Transverse colon (tissue), 4 donors: ENCODE measurements at places on chromosomes 3 and 15. TPM values are rescaled to one million over a fixed set of nuclear protein-coding genes. Genes with fewer than 3 reads are reported as not detected.

DNA sequence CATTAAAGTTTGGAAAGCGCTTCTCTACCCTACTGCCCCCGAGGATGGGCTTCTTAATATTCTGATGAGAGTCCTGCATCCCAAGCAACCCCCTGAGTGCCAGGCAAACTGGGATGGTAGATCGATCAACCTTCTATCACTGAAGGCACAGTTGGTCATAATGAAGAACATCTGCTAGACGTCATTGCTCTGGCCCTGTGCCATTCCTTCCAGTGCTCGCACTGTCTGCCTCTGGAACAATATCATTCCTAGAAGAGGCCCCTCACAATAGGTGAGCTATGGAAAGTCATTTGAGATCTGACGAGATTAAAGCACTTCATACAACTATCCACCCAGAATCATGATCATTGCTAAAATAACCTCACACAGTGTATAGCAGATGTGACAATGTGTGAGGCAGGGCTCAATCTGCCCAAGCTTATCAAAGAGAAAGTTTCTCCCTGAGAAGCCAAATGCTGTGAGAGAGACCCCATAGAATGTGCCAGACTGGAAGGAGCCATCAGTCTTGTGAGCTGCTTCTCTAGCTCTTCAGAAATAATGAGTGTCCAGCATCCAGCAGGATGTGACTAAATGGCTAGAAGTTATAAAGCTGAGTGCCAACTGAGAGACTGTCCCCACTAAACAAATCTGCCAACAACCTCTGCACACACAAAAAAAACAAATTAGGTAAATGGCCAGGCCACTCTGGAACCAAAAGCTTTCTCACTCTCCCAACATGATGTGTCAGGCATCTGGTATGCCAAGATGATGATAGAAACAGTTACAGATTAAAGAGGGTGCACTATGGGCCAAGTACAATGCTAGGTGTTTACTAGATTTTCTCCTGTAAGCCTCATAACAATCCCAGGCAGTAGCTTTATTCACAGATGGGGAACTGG, 165.5 kb downstream of the NECTIN3 start:
- H3K27ac ChIP-seq: no peak overlapping the region
- no peak overlapping the region for H3K4me3 ChIP-seq
- no peaks in the 10 kb centered on the region for H3K36me3 ChIP-seq
- H3K4me1 ChIP-seq: no peaks in the 10 kb centered on the region
- DNase-seq: no peak
- no peaks in the 10 kb centered on the region for H3K27me3 ChIP-seq

DNA sequence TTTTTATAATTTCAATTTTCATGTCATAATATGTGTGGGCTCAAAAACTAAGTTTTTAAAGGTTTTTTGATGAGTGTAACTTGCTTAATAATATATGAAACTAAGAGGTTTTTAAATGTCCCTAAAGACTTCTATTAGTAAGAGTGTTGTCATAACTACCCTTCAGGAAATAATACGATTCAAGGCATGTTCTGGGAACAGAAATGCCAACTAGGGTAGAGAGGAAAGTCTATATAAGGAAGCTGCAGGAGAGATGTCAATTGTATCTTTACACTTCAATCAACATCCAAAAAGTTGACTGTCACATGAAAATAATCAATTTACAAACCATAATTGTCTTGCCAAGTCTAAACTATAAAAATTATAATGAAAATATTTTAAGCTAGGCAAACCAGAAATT, 76.3 kb downstream of the SMARCC1 start:
- DNase-seq: no peak
- H3K27ac ChIP-seq: no peak overlapping the region
- peaks cover 13% of the 10 kb centered on the region for H3K4me1 ChIP-seq
- no peak overlapping the region for H3K4me3 ChIP-seq
- H3K27me3 ChIP-seq: no peaks in the 10 kb centered on the region

SPINK8 gene
- not detected for total RNA-seq

DNA sequence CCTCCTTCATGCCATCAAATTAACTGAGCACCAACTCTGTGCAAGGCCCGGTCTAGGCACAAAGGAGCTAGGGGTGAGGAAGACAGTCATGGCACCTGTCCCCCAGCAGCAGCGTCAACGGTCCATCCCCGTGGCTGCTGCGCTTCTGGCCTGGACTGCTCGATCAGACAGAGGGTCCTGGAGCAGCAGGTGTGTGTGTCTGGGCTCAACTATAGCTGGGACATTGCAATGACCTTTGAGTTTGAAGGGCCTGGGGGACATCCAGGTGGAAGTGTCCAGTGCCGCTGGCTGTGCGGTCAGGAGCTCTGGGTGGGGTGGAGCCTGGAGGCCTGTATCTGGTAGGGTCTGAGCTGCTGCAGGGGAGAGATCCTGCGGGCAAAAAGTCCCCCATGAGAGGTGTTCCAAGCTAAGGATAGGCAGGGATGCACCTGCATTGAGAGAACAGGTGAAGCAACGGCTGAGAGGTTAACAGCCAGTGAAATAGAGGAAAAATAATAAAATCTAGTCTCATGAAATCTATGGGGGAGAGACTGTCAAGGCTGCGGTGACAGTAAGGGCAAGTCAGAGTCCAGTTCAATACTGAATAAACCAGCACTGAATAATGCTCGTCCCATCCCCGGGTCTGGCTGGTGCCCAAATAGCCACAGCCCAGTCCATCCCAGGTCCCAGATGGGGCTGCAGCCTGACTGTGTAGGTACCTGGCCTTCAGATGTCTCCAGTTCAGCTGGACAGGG, 25.4 kb upstream of the SLC41A3 start:
- no peak overlapping the region for H3K27ac ChIP-seq
- no peak overlapping the region for H3K4me3 ChIP-seq
- no peaks in the 10 kb centered on the region for H3K27me3 ChIP-seq
- no peak for DNase-seq
- H3K36me3 ChIP-seq: no peaks in the 10 kb centered on the region

PDIA5 gene
- 17.3 TPM for total RNA-seq

HTR3E gene
- 1.8 TPM for total RNA-seq

- H3K4me3 ChIP-seq: no peak overlapping the region
- H3K4me1 ChIP-seq: no peaks in the 10 kb centered on the region
- no peaks in the 10 kb centered on the region for H3K27me3 ChIP-seq
- no peaks in the 10 kb centered on the region for H3K36me3 ChIP-seq
- no peak for DNase-seq
- H3K27ac ChIP-seq: no peak overlapping the region
These were observed 167.6 kb downstream of the ECT2 start for GRCh38 chr3:172918165-172918564.

- no peak overlapping the region for H3K27ac ChIP-seq
- H3K36me3 ChIP-seq: no peaks in the 10 kb centered on the region
These were observed 32.7 kb downstream of the EFHB start for GRCh38 chr3:19901337-19901736.

LARP6 gene
- total RNA-seq: 0.75 TPM

LRRN1 gene
- not detected for total RNA-seq

IL17RB gene
- 26.0 TPM for total RNA-seq

DNA sequence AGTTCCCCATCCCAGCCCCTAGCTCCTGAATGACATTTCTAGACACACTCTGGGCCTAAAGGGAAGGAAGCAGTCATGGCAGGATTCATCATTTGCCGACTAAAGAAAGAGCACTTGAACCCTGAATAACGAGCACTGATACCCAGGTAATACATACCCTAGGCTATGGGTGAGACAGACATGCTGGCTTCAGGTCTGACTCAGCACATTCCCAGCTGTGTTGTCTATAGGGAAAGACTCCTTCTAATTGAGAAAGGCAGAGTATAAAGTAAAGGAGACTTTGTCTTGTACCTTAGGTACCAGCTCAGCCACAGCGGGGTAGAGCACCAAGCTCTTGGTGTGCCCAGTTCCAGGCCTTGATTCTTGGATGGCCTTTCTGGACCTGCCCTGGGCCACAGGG, 870.5 kb downstream of the PDCD6IP start:
- no peaks in the 10 kb centered on the region for H3K27me3 ChIP-seq
- no peak overlapping the region for H3K4me3 ChIP-seq
- no peak for DNase-seq

TRIM71 gene
- total RNA-seq: not detected
